ENCODE measurements at places on chromosomes 16 and 17.

GRCh38 chr16:20515688-20516090 is 60.5 kb downstream of the ACSM2B start:
- H3K27me3 ChIP-seq: no peaks in the 10 kb centered on the region
- no peak overlapping the region for H3K27ac ChIP-seq
- no peaks in the 10 kb centered on the region for H3K36me3 ChIP-seq
- H3K4me1 ChIP-seq: no peaks in the 10 kb centered on the region
- H3K4me3 ChIP-seq: no peak overlapping the region
- no peak for DNase-seq

GRCh38 chr16:87160234-87160636 is 157.0 kb downstream of the C16orf95 start:
- no peaks in the 10 kb centered on the region for H3K27me3 ChIP-seq
- no peaks in the 10 kb centered on the region for H3K36me3 ChIP-seq
- H3K4me1 ChIP-seq: no peaks in the 10 kb centered on the region

GRCh38 chr17:69870751-69871199 is 204.2 kb upstream of the KCNJ16 start:
- H3K4me3 ChIP-seq: no peak overlapping the region
- no peak for DNase-seq
- no peaks in the 10 kb centered on the region for H3K36me3 ChIP-seq
- H3K27ac ChIP-seq: no peak overlapping the region

DNA sequence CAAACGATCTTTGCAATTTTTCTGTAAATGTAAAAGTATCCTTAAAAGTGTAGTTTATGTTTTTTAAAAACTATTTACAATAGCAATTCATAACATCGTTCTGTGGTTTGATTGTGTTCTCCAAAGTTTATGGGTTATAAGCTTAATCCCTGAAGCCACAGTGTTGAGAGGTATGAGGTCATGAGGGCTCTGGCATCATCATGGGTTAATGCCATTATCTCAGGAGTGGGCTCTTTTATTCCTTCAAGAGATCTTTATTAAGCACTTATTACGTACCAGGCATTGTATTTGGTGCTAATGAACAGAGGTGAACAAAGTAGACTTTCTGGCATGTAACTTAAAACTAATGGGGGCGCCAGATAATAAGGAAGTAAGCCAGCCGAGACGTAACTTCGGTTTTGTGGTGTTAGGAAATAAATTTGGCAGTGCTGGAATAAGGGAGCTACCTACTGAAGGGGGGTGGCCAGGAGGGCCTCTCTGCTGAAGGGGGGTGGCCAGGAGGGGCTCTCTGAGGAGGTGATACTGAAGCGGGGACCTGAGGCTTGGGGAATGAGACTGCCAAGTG is 158.1 kb downstream of the VPS53 start:
- no peak overlapping the region for H3K27ac ChIP-seq
- no peaks in the 10 kb centered on the region for H3K27me3 ChIP-seq
- no peaks in the 10 kb centered on the region for H3K4me1 ChIP-seq
- no peaks in the 10 kb centered on the region for H3K36me3 ChIP-seq
- H3K4me3 ChIP-seq: no peak overlapping the region

DNA sequence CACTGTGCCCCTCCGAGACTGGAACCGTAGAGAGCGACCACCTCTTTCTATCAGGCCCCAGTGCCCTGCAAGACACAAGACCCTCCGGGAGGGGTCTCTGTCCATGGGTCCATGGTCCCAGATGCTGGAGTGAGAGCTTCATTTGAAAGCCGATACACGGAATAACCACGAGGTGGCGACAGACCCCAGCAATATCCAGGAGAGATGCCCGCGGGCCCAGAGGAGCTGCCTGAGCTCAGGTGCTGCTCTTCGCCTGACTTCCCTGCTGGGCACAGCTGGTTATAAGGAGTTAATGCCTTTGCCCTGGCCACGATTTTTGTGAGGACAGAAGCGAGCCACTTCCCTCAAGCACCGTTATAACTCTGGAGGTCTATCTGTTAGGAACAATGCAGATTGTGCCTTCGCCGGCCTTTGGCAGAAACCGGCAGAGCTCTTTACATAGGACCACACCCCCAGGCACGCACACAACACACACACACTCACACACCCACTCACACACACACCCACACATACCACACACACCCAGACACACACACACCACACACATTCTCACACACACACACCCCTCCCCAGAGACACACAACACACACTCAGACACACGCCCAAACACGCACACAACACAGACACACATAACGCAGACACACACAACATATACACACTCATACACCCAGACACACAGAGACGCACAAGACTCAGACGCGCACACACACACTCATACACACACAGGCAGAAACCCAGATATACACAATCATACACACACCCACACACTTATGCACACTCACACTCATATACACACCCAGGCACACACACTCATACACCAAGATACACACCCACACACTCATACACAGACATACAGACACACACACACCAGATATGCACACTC is 436.4 kb downstream of the SOX9 start:
- peak; percentile 77 for DNase-seq
- no peaks in the 10 kb centered on the region for H3K27me3 ChIP-seq
- peaks cover 5% of the 10 kb centered on the region for H3K4me1 ChIP-seq
- H3K27ac ChIP-seq: no peak overlapping the region
- H3K36me3 ChIP-seq: no peaks in the 10 kb centered on the region

Data from colonic mucosa (tissue), 4 donors.